ENCODE measurements at places on chromosomes 7 and 10. TPM values are rescaled to one million over a fixed set of nuclear protein-coding genes. Genes with fewer than 3 reads are reported as not detected.

The NPY4R2 gene
- 0.11 TPM for total RNA-seq

The LIPN gene
- not detected for total RNA-seq

The PLCE1 gene
- 2.5 TPM for total RNA-seq

The ABCC2 gene
- 0.11 TPM for total RNA-seq

The OPN1SW gene
- 0.78 TPM for total RNA-seq

The CYP2C18 gene
- not detected for total RNA-seq

The FAM25A gene
- not detected for total RNA-seq

The GNGT1 gene
- total RNA-seq: not detected

The MRLN gene
- not detected for total RNA-seq

The ASNS gene
- total RNA-seq: 24.7 TPM

The ERLIN1 gene
- total RNA-seq: 21.5 TPM

The HMX2 gene
- 0.11 TPM for total RNA-seq

The BTBD16 gene
- total RNA-seq: not detected

The CYP3A5 gene
- 29.2 TPM for total RNA-seq

The CALHM1 gene
- 0.29 TPM for total RNA-seq

The SEMA4G gene
- total RNA-seq: 11.8 TPM

The VWDE gene
- 1.5 TPM for total RNA-seq

The NAT16 gene
- 0.59 TPM for total RNA-seq

The PLEKHS1 gene
- total RNA-seq: 0.25 TPM

The DUS4L gene
- total RNA-seq: 10.9 TPM

The RAPGEF5 gene
- total RNA-seq: 13.6 TPM

The CDK14 gene
- 9.9 TPM for total RNA-seq

The PARP12 gene
- total RNA-seq: 0.63 TPM

The TFPI2 gene
- 0.50 TPM for total RNA-seq
